ENCODE measurements at places on chromosomes 16 and 17.
A peak's percentile ranks its signal among the peaks of the same experiment; 100 is the strongest.

DNA sequence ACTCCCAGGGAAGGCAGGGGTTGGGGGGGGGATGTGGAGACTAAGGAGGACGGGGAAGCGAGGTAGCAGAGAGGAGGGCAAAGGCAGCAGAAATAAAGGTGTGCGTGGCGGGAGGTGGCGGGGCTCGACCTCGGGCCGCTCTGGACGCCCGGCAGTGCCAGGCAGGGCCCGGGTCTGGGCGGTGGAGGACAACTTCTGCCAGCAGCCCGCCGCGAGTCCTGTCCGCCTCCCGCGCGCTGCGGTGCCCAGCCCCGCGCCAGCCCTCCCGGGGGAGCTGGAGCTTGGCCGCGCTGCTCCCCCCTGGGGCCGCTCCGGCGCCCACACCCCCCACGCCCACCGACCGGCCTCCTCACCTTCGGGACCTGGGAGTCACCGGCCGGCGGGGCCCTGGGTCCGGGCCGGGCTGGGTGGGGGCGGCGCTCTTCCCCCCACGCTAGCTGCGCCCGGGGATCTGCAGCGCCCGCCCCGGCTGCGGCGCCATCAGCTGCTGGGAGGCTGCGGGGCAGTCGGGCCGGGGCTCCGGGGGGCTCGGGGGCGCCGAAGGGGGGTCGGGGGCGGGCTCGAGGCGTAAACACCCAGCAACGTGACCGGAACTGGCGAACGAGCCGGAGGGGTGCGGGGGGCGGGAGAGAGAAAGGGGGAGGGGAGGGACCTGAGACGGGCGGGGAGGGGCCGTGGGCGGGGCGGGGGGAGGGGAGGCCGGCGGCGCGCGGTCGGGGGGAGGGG lies at the start of gene CCDC92B:
Gene CCDC92B (minus strand): TSS at position 595 of the 726 bp plus-strand sequence. CDS start 14,507 bp downstream, outside the sequence.
- no peak for DNase-seq

DNA sequence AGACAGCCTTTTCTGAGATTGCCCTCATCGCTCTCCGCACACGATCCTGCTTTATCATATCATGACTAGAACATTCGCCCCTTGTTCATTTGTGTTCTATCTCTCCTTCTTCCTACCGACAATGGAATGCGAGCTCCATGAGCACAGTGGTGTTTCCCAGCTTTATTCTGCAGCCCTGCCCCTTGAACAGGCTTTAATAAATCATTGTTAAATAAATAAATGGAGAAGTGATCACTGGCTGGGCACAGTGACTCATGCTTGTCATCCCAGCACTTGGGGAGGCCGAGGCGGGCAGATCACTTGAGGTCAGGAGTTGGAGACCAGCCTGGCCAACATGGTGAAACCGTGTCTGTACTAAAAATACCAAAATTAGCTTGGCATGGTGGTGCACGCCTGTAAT lies 1063.3 kb upstream of the EEF2KMT start:
- DNase-seq: no peak

DNA sequence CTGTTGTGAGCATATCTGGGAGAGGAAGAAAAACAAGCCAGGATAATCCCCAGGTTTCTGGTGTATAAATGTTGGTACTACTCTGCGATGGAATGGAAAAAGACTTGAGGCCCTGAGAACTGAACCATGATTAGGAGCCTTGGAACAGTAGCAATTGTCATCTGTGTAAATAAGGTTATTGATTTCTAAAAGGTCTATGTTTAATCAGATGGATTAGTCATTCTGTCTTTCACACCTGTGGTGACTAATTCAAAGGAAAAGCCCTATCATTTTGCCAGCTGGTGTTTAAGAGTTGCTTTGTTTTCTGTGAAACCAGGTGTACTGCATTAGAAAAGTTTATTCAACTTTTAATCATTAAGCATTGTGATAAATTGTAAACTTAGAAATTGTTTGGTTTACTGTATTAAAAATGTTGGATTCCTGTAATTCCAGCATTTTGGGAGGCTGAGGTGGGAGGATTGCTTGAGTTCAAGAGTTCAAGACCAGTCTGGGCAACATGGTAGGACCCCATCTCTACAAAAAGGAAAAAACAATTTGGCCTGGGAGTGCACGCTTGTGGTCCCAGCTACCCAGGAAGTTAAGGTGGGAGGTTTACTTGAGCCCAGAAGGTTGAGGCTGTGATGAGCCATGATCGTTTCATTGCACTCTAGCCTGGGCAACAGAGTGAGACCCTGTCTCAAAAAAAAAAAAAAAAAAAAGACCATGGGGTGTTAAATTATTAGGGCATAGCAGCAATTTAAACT lies 29.0 kb upstream of the KPNB1 start:
- no peak for DNase-seq

- DNase-seq: no peak
Measured at GRCh38 chr16:26078716-26079355, 387.1 kb downstream of the HS3ST4 start.

DNA sequence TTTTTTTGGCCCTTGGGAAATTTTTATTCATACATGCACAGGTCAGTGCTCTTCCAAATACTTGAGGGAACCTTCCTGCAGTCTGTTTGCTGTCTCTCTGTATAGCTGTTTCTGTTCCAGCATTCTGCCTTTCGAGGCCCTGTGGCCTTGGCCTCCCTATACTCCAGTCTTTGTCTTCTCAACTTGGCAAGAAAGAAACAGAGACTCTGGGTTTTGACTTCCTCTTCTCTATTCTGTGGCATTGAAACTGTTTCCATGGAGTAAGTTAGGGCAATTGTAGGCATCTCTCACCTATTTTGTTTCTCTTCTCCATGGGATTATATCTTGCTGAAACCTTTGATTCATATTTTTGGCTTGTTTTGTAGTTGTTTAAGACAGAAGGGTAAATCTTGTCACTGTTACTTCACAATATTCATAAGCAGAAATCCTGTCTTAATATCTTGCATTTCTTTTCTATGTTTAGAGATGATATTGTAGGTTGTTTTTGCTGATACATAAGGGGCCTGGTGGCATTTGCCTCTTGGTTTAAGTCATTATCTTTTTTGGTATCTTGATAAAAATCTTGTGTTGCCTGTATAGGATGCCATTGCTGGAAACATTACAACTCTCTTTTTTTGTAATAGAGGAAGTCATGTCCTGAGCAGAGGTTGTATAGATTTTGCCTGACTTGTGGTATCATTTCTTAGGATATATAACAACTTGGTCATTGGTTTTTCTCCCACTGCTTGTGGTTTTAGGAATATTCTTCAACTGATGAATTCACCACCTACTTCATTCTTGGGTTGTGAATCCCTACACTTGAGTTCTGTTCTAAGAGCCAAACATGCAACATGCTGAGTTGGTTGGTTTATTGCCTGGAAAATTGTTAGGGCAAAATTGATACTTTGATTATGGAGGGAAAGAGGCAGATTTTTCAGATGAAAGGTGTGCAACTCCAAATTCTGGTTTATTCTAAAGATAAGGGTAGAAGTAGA lies 168.6 kb downstream of the FTO start:
- no peak for DNase-seq

DNA sequence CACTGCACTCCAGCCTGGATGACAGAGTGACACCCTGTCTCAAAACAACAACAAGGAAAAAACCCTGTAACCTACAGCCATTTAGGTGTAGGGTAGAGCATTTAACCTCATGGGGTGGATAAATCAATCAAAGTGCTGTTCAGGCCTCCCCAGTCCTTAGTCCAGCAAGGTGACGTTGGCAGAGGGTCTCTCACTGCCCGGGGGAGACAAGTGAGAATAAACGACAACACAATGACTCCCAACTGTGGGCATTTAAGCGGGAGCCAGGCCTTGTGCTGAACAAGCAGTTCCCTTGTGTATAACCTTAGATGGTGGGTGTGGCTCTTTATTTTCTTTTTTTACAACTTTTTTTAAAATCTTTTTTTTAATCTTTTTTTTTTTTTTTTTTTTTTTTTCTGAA lies 29.3 kb downstream of the TMEM92 start:
- no peak for DNase-seq

DNA sequence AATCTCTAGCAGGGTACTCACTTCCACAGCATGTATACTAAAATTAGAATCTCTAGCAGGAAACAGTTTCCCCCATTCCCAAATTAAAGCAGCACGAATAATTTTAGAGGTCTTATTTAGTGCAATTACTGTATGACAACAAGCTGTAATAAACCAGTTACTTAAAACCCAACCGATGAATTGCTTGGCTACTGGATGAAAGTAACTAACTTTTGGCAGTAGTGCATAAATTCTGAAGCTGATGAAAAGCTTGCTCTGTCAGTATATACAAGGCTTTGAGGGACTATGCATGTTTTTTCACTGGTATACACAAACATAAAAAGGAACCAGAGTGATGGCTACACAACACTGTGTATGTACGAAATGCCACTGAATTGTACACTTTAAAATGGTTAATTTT lies 89.4 kb downstream of the CFDP1 start:
- no peak for DNase-seq

- DNase-seq: peak; percentile 60
Measured at GRCh38 chr16:89360760-89361435, 129.5 kb downstream of the ANKRD11 start.

DNA sequence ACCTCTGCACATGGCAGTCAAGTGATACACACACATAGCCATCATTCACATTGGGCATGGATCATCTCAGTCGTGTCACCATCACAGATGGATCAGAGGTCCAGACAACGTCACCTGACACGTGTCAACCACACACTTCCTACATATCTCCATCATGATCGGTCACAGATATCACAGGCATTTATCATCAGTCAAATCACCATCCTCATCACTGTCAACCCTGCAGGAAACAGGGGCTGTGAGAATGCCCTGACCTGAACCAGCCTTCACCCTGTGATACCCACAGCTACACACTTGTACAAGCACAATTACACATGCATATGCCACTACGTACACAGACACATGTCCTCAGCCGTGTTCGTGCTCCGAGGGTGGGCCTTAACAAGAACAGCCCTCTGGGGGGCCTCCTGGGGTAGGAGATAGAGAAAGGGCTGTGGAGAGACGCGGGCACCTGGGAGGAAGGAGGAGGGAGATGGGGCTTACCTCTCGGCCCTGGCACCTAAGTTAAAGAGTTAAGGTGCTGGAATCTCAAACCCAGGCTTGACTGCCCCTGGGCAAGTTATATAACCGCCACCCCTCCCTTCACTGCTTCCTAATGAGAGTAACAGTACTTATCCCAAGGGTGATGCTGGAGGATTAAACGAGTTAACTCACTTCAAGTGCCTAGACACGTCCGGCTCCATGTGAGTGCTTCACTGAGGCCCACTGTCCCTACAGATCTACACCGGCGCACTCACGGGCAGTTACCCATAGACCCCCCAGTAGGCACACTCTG lies 1.1 kb downstream of the SLC12A4 start:
- no peak for DNase-seq

DNA sequence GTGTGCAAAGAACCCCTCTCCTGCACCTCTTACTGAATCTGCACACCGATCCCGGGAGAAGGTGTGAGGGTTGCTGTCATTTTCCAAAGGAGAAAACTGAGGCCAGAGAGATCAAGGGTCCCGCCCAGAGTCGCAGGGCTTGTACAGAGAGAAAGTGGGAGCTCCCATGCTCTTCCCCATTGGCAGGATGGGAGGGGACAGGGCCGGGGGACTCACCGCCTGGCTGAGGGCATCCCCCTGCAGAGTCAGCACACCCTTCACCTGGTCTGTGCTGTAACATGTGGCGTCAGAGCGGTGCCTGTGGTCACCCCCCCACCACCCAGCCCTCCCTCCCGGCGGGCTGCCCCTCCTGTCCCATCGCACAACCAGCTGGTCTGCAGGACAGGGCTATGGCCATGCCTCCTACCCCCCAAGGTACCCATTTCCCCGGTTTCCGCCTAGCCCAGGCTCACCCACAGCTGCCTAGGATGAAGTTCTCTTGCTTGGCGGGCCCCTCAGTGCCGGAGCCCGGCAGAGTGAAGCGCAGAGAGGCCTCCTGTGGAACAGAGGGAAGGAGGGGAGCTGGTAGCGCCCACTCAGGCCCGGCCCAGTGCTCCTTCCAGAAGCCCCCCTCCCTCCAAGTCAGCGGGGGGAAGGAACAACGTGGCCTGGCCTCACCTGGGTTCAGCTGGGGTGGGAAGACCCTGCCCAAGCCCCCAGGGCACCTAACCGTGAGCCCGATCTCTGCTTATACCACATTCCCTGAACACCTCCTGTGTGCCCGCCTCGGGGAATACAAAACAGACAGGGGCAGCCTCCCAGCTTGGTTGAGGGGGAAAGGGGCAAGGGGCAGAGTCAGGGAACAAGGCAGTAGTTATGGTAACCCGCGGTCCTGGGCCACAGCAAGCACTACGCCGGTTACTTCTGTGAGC lies 1.1 kb downstream of the ROGDI start:
- DNase-seq: no peak

DNA sequence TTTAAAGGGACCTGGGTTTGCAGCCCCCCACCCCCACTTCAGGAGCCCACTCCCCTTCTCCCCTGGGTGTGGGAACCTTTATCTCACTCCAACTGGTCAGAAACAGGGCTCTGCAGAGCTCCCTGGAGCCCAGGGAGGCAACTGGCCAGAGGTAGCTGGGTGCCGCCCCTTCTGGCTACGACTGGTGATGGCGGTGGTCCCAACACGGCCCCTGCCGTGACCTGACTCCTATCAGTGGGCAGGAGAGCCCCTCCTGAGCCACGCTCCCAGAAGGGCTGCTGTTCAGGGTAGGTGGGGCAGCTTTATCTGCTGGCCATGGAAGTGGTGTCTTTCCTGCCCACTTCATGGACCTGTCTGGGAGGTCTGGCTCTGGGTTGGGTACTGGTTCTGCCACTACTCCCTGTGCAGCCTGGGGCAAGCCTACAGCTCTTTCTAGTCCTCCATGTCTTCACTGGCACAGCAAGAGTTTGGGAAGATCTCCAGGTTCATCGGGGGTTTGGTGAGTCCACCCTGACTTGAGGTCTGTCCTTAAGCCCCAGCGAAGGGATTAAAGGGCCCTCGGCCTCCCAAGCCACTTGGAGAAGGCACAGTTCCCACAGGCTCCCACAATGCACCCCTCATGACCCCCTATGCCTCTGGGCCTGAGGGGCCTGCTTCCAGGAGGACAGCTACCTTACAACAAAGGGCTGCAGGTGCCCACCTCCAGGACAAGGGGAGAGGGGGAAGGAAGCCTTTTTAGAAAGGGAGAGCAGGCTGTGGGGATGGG lies 5.5 kb upstream of the SREBF1 start:
- DNase-seq: no peak

- no peak for DNase-seq
Measured at GRCh38 chr17:27354491-27355081, 60.7 kb downstream of the WSB1 start.

- no peak for DNase-seq
Measured at GRCh38 chr16:75195811-75196790, 10.9 kb downstream of the CTRB2 start.
